GM03348 (cell line): ENCODE measurements at places on chromosomes 12 and 14.
A peak's percentile ranks its signal among the peaks of the same experiment; 100 is the strongest.

DNA sequence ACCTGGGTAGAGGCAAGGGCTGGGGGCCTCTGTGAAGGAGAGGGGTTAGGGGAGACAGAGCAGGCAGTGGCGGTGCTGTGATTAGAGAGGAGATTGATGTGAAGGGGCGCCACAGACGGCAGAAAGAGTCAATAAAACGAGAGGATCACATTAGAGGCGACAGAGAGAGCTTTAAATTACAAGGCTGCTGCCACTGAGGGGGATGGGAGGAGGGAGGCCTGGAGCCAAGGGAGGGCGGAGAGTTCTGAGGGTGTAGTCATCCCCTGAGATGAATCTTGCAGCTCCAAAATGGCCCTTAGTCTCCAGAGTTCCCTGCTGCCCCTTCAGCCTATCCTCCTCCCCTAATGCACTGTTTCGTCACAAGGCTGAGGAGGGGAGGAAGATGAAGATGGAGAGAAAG, 12.8 kb downstream of the ZFHX2 start:
- peak; percentile 62 for DNase-seq

DNA sequence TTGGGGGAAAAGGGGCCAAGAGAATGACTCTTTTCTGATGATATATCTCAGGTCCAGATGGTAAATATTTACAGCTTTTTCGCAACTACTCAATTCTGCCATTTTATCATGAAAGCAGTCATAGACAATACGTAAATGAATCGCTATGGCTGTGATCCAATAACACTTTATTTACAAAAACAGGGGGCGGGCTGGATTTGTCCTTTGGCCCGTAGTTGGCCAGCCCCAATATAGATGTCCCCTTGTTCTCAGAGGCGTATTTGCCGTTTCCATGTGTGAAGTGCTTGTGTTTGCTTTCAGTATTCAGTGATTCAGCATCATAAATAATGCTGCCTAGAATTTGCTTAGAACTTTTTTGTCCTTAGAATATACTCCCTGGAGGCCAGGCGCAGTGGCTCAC, 77.2 kb downstream of the CCDC92 start:
- no peak for DNase-seq

DNA sequence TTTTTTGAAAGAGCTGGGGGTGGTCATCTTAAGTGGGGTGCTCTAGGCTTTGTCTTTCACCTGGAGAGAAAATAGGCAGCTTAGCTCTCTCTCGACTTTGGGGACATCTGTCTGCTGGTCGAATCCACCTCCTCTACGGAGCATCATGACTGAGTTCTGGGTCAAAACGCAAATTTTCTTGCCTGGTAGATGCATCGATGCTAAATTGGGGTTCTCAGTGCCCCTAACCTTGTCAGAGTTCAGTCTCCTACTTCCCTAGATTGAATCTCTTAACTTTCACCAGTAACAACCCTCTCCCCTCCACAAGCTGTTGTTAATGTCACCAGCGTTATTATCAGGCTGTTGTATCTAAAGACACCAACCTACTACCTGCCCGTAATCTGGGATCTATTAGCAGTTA, 682 bp downstream of the FLRT2 start:
- DNase-seq, result no peak

DNA sequence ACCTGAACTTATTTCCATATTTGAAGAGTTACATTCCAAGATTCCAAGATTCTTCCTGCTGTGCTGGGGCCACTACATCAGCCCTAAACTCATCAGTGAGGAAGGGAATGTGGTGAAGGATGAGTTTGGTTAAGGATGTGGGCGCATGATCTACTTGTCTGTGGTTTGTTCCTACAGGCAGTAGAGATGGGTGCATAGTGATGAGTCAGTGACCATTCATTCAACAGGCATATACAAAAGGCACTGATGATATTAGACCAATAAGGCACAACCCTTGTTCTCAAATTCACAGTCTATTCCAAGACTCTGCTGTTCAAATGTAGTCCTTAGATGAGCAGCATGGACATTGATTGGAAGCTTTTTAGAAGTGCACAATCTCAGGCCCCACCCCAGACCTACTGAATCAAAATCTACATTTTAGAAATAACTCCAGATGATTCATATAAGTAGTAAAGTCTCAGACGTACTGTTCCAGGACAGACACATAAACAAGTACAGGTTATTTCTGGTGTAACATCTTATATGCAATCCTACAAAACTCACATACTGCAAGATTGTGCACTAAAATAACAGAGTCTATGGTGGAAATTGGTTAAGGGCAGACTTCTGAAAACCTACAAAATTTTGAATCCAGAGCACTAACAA, 47.7 kb upstream of the MAP3K9 start:
- peak; percentile 84 for DNase-seq

- DNase-seq, result no peak
These were observed 215.4 kb upstream of the DIO2 start for GRCh38 chr14:80426683-80427082.
